Spleen (tissue), 13 donors: ENCODE measurements at places on chromosomes 1 and 21.

GRCh38 chr1:213985209-213986019 is 2.4 kb upstream of the PROX1 start:
- DNase-seq: no peak

- DNase-seq: no peak
Measured at GRCh38 chr1:232635778-232636356, 5.9 kb upstream of the SIPA1L2 start.

GRCh38 chr21:29800056-29800455 is 139.7 kb downstream of the GRIK1 start:
- no peak for DNase-seq

DNA sequence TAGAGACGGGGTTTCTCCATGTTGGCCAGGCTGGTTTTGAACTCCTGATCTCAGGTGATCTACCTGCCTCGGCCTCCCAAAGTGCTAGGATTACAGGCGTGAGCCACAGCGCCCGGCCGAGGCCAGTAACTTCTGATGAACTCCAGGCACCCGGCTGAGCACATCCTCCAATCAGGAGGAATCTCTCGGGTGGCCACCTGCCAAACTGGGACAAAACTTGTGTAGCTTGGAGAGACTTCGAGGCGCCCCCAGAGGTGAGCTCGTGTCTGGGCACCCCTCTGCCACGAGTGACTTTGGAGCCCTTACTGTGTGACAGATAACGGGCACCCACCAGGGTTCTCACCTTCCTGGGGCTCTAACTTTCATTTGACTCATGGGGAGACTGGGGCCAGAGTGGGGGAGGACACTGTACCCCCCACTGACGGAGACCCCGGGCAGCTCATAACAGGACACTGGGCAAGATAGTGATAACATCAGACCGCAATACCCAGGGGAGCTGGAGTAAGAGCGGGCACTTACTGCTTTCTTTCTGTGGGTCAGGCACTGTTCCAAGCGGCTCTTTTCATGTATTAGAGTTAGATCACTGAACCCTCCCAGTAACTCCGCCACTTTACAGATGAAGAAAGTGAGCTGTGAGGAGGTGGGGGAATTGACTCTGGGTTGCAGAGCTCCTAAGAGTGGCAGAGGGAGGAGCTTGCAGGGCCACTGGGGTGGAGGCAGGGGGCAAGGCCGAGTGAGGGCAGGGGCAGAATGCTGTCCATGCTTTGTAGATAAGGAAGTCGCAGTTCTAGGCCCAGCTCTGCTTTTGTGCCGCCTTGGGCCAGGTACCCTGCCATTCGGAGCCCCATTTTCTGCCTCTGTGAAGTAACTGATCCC is 1.9 kb upstream of the PADI2 start:
- DNase-seq: peak; percentile 73

DNA sequence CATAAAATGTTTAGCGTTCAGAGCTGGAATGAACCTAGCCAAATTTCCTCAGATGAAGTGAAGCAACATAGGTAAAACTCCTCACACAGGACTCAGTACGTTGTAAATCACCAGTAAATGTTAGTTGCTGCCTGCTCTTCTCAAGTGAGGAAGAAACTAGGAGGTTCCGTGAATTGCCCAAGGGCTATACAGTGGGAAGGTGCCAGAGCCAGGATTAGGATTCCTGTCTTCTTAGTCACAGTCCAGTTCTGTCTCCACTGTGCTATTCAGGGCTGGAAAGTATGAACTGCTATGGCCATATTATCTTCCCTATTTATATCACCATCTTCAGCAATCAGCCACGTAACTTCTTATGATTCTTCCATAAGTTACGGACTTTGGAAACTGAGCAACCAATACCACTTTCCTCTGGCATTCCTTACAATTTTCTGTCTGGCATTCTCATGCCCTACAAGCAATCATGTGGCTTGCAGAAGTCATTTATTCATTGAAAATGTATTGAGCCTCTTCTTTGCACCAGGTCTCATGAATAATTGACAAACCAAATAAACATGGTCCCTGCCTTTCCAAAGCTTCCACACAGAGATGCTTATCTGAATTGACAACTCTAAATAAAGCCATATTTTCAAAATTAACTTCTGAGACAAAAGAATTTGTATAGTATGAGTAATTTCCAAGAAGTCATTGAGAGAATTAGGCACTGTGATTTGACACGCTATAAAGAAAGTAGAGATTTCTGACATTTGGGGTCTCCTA is 271.6 kb upstream of the SGIP1 start:
- no peak for DNase-seq

DNA sequence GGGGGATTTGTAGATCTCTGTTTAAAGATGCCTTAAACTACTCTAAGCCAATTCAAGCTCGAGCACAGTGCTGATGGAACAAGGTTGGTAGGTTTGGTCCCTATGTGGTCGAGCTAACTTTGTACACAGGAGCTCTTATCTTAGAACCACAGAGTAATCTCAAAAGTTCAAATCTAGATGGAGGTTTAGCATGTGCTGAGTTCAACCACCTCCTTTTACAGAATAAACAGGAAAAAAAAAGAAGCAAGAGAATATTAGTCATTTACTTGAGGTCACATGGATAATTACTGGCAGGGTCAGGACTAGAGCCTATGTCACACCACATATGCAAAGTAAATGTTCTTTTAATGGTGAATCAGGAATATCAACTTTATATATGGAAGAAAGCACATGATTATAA is 86.2 kb downstream of the DTL start:
- no peak for DNase-seq

DNA sequence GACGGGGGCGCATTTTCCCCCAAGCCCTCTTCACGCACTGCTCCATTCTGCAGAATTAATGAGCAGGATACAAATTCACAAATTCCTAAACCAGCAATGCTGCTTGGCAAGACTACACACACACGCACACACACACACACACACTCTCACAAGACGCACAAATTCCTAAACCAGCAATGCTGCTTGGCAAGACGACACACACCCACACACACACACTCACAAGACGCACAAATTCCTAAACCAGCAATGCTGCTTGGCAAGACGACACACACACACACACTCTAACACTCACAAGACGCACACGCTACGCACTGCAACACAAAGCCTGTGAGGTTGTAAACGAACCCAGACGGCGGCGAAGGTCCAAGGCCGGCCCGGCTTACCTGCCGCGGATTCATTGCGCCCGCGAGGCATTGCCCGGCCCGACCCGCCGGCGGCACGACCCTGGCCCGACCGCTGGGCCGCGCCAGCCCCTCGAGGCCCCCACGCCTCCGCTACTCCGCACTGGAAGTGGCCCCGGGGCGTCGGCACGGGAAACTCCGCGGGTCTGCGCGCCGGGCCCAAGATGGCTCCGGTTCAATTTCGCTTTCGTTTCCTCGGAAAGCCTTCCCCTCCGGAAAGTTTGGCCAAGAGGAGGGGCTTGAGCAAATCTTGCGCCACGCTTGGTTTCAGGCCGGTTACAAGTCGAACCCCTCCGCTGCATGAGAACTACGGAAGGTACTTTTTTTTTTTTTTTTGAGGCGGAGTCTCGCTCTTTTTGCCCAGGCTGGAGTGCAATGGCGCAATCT is at the start of gene ADAR:
Gene ADAR, minus strand, starts transcription at position 578 of the 788 bp plus-strand sequence. Its CDS starts 180 bp downstream, at position 398.
- DNase-seq: peak; percentile 96

DNA sequence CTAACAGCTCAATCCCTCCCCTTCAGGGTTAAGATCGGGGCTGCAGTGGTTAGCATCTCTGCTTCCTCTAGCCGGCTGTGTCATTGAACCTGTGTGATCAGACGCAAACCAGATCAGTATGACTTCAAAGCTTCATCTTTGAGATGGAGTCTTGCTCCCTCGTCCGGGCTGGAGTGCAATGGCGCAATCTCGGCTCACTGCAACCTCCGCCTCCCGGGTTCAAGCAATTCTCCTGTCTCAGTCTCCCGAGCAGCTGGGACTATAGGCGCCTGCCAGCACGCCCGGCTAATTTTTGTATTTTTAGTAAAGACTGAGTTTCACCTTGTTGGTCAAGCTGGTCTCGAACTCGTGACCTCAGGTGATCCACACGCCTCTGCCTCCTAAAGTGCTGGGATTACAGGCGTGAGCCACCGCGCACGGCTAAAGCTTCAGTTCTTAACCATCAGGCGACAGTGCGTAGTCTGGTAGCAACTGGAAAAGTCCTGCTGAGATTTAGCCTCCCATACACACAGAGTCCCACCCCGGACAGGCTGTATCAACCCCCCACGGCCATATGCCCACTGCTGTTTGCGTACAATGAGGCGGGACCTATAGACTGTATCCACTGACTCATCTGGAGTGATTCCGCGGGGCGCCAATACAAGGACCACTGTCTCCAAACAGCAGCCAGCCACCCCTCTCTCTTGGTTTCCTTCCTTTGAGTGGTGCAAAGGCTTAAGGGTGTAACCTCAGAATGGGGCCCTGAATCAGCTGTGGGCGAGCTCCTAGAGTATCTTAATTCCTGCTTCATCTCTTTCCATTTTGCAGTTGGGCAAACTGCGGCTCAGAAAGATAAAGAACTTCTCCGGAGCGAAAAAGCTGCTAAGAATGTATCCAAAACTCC is 23.3 kb downstream of the CELA3A start:
- peak; percentile 89 for DNase-seq

- DNase-seq: peak; percentile 65
Measured at GRCh38 chr1:180310095-180310494, 80.0 kb downstream of the LHX4 start.

- no peak for DNase-seq
Measured at GRCh38 chr1:57599236-57599994, 175.6 kb upstream of the DAB1 start.

DNA sequence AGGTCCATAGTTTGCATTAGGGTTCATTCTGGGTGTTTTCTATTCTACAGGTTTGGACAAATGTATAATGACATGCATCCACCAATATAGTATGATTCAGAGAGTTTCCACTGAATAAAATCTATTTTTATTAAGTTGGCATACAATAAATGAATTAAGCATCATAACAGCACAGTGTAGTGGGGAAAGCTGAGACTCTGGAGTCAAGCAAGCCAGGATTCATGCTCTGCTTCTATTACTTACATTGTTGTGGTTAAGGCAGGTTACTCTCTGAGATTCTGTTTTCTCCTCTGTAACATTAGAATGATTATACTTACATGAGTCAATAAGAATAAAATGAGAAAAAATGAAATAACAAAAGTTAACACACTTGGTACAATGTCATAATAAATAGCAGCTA is 131.3 kb downstream of the SLC30A10 start:
- DNase-seq: no peak

- DNase-seq: no peak
Measured at GRCh38 chr1:236429715-236430274, 35.7 kb downstream of the EDARADD start.

DNA sequence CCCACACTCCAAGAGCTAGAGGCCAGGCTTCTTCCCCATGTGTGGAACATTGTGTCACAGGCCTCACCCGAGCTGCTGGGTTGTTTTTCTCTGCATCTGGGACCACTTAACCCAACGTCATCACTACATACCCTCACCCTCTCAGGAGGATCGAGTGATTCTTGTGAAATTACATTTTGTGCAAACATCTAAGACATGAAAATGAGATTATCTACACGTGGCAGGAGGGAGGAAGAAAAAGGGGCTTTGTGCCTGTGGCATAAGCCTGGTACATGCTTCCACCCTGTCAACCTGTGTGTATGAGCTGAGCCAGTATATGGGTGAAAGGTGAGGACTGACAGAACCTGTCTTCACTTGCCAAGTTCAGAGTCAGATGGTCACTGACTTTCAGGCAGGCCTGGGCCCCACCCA is 1.6 kb downstream of the CPT2 start:
- DNase-seq: no peak

DNA sequence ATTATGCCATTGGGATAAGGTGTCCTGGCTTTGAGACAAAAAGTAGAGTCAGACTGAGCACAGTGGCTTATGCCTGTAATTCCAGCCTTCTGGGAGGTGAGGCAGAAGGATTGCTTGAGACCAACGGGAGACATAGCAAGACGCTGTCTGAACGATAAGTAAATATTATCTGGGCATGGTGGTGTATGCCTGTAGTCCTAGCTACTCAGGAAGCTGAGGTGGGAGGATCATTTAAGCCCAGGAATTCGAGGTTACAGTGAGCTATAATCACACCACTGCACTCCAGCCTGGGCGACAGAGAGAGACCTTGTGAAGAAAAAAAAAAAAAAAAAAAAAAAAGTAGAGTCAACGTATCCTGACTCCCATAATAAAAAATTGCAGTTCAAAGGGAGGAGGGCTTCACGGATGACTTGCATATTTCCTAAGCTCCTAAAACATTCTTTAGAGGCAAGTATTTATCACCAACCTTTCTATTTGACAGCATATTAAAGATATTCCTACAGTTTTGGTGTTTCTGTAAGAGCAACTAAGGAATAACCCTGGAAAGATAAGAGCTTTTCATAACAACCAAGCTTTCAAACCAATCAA is 141.2 kb downstream of the SLC44A5 start:
- no peak for DNase-seq

GRCh38 chr1:29924017-29924431 is 687.7 kb downstream of the PTPRU start:
- no peak for DNase-seq

DNA sequence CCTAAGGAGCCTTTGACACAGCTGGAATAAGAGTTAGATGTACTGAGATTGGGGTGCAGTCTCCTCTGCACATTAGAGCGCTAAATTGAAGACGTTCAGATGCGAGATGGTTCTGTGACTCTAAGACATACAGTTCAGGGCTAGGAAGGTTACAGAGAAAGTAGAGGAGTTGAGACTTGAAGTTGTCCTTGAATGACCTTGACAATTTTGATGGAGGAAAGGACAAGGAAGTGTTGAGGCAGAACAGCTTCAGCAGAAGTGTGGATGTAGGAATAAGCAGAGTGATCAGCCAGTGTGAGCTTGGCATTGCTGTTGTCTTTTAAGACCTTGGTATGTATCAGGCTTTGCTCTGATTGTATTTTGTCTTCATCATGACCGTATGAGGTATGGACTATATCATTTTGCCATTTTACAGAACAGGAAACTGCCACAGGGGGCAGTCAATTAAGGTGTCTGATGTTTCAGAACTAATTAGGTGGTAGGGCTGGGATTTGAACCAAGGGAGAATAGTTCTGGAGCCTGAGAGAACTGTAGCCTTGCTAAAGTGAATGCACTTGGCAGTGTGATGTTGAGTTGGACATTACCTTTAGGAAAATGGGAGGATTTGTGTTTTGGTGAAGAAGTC is 9.2 kb downstream of the TTF2 start:
- DNase-seq: no peak

GRCh38 chr1:54833121-54833520 is 32.0 kb upstream of the TTC22 start:
- no peak for DNase-seq

- no peak for DNase-seq
Measured at GRCh38 chr21:38413958-38414548, 84.2 kb downstream of the ERG start.

DNA sequence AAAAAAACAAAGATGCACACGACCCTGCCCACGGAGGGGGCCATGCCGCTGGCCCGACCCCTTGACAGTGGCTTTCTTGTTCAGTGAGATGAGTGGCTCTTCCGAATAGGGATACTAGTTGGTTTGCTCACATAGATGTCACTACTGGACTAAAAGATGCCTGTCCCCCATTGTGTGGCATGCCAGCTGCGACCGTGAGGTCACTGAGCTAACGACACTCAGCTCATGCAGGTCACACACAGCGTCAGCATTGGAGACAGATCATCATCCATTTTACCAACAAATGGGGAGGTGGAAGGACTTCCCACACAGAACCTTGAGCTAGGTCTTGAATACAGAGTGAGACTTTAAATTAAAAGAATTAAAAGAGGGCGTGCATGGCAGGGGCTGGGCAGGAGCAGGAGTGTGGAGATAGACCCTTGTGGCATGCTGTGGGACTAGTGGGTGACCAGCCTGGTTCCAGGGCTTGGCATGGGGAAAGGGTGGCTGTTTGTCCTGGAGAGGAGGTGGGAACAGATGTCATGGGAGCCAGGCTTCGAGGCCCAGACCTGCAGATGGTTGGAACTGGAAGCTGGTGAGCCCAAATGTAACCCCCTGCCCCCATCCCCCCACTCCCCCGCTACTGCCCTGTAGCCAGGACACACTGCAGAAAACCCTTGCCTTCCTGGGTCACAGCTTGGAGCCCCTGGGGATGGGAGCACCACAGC is 12.4 kb downstream of the SLC1A7 start:
- peak; percentile 48 for DNase-seq
